ENCODE measurements at places on chromosomes 12 and 14. TPM values are rescaled to one million over a fixed set of nuclear protein-coding genes. Genes with fewer than 3 reads are reported as not detected.

RIMKLB gene
- 28.4 TPM for polyA plus RNA-seq

FGF23 gene
- polyA plus RNA-seq = not detected

KCNMB4 gene
- 1.7 TPM for polyA plus RNA-seq

CCNT1 gene
- 3.0 TPM for polyA plus RNA-seq

- DNase-seq = no peak
These were observed 12.2 kb downstream of the DDX51 start for GRCh38 chr12:132131952-132132351.

GRCh38 chr14:88032373-88032772, 27.4 kb downstream of the GPR65 start:
- no peak for DNase-seq

GRCh38 chr12:116524311-116524710, 34.9 kb upstream of the MAP1LC3B2 start:
- DNase-seq = no peak

DNA sequence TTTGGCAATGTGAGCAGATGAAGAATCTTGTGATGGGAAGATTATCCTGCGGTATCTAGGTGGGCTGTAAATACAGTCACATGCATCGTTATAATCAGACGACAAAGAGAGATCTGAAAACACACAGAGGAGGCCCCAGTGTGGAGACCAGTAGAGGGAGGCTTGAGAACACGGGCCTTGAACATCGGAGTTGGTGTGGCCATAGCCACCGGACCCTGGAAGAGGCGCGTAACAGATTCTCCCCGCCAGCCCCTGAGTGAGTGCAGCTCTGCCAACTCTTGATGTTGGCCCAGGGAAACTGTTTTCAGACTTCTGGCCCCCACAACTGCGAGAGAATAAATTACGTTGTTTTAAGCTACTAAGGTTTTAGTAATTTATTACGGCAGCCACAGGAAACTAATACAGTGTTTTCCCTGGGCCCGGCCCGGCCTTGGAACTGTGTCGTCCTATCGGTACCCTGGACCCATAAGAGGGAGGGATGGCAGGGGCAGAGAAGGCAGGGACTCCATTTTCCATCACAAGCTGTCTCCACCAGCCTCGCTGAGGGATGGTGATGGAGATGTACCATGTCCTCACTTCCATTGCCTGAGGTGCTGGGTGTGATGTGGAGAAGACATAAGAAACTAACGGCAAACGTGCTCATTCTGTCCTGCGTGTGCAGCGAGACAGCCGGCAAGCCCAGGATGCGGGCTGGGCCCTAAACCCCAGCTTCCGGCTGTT, 91.6 kb downstream of the NTF3 start:
- no peak for DNase-seq

DNA sequence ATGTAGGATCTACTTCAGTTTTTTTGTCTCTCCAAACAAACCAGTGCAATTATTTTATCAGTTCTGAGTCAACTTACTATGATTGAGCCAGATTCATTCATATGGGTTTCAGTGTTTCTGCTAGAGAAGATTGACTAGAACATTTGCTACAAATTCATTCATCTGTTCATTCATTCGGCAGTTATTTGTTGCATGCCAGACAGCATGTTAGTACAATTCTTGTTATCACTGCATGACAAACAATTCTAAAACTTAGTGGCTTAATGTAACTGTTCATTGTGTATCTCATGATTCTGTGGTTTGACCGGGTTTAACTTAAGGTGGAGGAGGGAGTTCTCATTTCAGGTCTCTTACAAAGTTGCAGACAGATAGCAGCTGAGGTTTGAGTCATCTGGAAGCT, 52.3 kb downstream of the POLR3B start:
- DNase-seq = no peak

GRCh38 chr14:68341411-68342212, 451.3 kb downstream of the ZFP36L1 start:
- no peak for DNase-seq

DNA sequence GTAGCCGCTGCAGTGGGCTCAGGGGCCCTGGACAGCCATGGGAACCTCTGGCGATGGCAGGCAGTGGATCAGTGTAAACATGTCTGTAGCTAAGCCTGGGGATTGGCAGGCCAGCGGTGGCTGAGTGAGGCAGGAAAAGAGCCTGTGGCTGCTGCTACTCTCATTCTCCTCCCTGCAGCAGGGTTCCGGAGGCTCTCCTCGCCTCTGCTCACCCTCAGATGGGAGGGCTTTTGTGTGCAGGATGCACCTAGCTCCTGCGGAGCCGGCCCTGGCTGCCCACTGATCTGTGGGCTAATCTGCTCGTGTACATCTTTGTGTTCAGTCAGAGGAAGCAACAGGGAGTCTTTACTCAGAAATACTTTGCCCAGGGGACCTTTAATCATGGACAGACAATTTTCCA, 59.5 kb downstream of the GALNT8 start:
- no peak for DNase-seq

Measured in small intestine (tissue), 16 donors.